Stimulated activated CD4-positive, alpha-beta T cell treated with anti-CD3 and anti-CD28 coated beads, TNF-alpha, amount 100 ng/mL, for 24 hours (primary cell): ENCODE measurements at places on chromosomes 7 and 10.

- DNase-seq: no peak
Observed at GRCh38 chr10:126481181-126481580, 92.9 kb upstream of the ADAM12 start.

- DNase-seq: no peak
Observed at GRCh38 chr10:33542752-33543505, 208.5 kb upstream of the NRP1 start.

DNA sequence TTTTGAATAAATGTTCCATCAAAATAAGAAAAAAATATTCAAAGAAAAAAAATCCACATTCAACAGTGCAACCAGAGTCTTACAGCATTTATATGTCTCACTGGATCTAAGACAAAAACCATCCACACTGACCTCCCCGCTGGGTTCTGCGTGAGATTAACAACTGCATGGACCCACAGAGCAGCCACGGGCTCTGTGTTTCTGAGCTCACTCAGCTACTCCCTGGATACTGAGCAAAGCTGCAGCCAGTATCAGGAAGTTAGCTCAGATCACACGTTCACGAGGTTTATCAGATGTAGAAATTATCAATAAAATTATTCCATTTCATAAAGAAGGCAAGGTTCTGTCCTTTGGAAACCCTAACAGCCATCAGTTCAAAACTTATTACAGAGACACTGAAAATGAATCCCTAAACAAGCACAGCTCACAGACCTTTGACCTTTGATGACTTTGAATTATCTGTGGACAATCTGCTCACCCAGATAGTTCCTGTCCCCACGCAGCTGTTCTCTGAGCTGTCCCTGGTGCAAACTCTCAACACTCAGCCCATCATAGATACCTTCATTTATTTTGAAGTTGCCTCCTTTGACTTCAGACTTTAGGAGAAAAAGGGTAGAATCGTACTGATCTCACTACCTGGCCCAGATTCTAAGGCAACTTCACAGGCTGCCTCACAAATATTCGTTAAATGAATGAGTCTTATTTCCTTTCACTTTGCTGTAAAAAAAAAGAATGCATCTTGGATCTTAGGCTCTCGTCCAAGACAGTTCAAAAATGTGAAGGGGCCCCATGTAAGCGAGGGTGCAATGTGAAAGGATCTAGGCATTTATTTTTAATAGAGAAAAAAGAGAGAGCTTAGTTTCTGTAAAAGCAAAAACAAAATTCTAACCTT is 67.7 kb upstream of the SVIL start:
- DNase-seq: no peak

DNA sequence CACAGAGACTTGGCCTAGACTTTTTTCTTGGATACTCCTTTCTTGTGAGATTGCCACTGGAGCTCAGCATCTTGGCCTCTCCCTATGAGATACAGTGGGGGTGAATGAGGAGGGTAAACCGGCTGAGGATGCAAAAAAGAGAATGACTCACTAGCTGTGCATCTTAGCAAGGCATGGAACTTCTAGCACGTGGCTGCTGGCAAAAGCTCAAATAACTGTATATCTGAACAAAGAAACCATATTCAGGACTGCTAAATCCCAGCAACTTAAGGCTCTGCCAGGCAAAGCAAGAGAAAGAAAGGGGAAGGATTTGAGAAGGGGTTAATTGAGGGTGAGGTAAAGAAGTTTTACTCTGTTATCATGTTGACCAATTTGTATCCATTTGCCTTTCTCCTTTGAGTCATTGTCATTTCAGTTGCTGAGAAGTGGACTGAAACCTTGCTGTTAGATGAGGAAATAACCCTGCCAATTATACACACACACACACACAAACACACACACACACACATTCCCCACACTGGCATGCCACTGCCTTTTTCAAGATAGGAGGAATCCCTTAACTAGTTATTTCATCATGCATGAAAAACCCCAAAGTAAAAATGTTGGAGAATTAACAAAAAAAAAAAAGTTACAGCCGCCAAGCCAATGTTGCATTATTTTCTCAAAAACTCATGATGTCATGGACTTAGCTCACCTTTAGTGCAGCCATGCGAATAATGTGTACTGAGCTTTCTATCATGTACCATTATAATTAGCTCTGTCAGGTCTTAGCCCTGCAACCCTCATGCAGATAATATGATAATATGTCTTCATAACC is 997.3 kb downstream of the LRMDA start:
- DNase-seq: no peak

- no peak for DNase-seq
Observed at GRCh38 chr7:50982626-50983025, 199.9 kb upstream of the GRB10 start.

DNA sequence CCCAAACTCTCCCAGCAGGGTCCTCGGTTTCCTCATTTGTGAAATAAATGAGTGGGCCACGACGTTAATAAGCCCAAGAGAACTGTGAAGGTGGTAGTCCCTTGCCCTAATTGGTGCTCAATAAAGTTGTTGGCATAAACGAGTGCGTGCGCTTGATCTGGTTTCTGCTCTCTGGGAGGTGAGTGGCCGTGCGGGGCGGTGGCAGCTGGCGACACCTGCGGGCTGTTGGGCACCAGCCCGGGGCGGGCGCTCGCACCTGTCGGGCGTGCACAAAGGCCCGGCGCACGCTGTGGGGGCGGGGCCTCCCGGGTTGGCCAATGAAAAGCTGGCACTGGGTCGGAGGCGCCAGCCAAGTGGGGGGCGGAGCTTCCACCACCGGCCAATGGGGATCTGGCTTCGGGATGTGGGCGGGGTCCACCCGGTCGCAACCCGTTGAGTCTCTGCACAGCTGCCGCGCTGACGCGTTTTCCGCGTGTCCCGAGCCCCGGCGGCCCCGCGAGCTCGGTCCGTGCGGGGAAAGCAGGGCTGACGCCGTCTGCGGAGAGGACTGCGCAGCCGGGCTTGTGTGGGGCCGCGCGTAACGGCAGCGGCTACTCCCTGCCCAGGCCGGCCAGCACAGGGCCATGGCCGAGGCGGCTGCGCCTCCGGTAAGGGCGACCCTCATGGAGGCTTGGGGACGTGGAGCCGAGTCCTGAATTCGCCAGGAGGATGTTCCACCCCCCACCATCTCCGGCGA is 23.0 kb downstream of the ZNF783 start:
- peak; percentile 95 for DNase-seq

DNA sequence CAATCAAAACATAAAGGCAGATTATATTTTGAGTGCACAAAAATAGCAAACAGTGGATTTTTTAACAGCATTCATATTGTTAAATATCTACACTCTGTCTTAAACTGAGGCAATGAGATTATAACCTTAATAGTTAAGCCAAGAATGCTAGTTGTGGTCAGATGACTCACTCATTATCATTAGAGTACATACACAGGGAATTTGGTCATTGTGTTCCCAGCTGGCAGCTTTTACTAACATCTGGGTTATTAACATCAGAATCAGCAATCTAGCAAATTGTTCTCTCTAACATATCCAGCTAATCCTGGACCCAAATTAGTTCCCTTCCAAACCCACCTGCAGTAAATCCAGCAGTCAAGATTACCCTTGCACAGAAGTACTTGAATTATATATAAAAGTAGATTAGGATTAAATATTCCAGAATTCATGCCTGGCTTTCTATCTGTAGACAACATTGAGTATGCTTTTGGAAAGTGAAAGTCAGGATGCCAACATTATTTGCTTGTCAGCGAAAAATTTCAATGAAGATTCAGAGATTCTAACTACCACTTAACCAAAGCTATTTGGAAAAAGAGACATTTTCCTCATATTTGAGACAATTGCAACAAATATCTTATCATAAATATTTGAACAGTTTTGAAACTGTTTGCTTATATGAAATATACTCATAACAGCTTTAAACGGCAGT is 1035.6 kb upstream of the PHF14 start:
- no peak for DNase-seq

- DNase-seq: no peak
Observed at GRCh38 chr10:102764470-102765161, 20.9 kb downstream of the WBP1L start.

- DNase-seq: peak; percentile 61
Observed at GRCh38 chr10:97791824-97792721, 20.3 kb upstream of the SFRP5 start.

DNA sequence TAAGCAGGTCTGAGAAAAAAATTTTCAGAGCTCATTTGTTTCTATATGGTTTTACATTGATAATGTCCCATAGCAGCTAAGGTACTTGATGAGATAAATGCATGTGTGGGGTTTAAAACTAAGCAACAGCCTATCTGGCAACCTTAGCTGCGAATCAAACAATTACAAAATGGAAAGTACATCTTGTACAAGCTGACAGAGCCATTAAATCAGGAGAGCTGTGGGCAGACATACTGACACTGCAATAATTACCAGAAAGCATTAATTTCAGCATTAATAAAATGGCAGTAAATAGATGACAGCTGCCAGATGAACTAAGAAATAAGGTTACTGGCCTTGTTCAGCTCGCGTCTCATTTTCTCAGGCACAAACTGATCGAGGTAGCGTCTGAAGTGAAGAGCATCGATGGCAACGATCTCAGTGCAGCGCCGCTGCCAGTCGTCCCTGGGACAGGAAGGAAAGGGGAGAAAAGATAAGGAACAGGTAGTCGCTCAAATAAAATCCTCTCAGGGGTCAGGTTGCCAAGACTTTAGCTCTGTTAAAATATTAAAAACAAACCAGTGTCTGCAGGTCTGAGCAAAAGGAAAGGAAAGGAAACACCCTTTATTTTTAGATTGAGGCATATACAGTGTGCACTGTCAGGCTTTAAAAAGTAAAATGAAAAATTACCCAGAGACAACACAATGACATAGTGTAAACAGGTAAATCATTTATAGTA is 79.7 kb upstream of the OGDHL start:
- DNase-seq: no peak

GRCh38 chr7:134686786-134687185 is 40.1 kb downstream of the BPGM start:
- no peak for DNase-seq

DNA sequence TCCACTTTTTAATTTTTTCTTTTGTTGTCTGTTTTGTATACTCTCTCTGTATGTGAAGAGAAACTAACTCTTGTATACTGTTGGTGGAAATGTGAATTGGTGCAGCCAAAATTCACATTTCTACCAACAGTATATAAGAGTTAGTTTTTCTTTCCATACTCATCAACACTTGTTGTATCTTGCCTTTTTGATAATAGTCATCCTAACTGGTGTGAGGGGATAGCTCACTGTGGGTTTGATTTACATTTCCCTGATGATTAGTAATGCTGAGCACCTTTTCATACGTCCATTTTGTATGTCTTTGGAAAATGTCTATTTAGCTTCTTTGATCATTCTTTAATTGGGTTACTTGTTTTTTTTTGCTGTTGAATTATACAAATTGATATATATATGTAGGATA is 375.5 kb upstream of the IGFBP3 start:
- no peak for DNase-seq

- DNase-seq: peak; percentile 5
Observed at GRCh38 chr10:28991333-28992270, 297.3 kb upstream of the LYZL1 start.

DNA sequence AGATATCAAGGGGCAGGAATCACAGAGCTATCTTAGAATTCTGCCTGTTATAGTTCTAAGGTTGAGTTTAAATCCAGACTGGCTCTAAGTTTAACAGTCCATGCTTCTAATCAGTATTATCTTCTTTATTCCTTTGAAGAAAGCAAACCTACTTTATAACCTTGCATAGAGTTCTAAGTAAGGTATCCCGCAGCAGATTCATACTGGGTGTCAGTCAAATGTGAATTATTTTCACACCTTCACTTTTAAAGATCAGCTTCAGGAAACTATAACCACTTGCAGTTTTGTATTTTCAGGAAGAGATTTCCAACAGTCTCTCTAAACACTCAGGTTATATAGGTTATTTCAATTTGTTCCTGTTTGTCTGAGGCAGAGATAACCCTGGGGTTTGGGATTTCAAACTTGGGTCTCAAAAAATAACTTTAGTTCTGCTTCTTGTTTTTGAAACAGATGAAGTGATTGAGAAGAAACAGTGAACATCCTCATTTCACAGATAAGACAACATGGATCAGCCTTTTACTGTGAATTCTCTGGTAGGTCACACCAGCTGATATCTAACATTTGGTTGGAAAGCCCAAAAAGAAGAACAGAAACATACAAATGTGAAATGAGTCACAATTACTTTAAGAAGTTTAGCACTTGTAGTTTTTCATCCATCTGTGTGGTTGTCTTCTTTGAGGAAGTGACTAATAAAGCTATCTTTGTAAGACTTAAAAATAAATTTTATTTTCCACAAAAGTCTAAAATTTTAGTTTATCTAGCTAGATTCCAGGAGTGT is 21.4 kb downstream of the STAMBPL1 start:
- no peak for DNase-seq

DNA sequence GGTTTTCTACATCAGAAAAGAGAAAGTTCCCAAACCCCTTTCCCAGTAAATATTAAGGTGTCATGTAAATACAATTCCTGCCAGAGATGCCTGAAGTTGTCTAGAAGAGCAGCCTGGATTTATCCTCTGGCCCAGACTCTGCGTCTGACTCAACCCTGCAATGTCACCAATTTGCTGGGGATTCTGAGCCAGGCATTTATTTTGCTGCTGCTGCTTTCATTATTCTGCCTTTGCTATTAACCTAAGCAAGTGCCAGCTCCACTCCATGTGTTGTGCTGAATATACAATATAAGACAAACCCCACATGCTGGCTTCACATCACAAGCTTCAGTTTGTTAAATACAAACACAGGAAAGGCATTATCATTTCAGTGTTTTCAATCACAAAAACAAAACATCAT is 59.1 kb downstream of the ELAPOR2 start:
- DNase-seq: no peak

DNA sequence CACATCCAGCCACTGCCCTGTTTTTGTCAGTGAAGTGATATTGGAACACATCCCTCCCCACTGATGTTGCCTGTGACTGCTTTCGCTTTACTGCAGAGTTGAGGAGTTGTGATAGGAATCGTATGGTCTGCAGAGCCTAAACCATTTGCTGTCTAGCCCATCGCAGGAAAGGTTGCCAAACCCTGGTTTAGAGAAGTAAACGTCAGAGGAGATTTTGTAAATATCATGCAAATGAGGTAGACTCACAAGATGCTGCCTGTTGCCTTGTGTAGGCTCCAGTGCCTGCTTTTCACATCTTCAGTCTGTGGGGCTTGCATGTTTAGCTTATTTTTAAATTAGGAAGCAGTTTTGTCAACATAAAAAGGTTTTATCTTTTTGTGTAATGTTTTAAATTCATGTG is 107.1 kb downstream of the TRRAP start:
- no peak for DNase-seq

DNA sequence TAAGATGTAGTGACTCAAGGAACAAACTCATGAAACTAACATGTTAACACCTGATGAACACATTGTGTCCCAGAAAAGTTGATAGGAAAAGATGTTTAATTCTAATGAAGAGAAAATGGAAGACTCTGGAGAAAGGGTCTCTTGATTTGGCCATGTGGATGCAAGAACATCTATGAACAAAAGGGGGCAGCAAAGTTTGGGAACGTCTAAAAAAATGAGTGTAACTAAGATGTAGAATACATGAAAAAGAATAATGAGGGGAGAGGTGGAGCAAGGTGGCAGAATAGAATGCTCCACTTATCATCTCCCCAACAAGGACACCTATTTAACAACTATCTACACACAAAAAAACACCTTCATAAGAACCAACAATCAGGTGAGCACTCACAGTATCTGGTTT is 805.1 kb downstream of the TNS3 start:
- no peak for DNase-seq
